ENCODE measurements at places on chromosomes 5 and 9.

GRCh38 chr5:154513669-154514084 lies 35.6 kb upstream of the HAND1 start:
- DNase-seq, result no peak

- DNase-seq, result no peak
Observed at GRCh38 chr5:121851643-121852574, at the start of gene FTMT. FTMT (plus strand) TSS chr5:121851882; CDS start chr5:121851964, 82 bp downstream.

GRCh38 chr5:124519396-124519795 lies 227.0 kb downstream of the ZNF608 start:
- DNase-seq, result no peak

GRCh38 chr5:74116266-74116665 lies 490.3 kb downstream of the ARHGEF28 start:
- DNase-seq, result no peak

DNA sequence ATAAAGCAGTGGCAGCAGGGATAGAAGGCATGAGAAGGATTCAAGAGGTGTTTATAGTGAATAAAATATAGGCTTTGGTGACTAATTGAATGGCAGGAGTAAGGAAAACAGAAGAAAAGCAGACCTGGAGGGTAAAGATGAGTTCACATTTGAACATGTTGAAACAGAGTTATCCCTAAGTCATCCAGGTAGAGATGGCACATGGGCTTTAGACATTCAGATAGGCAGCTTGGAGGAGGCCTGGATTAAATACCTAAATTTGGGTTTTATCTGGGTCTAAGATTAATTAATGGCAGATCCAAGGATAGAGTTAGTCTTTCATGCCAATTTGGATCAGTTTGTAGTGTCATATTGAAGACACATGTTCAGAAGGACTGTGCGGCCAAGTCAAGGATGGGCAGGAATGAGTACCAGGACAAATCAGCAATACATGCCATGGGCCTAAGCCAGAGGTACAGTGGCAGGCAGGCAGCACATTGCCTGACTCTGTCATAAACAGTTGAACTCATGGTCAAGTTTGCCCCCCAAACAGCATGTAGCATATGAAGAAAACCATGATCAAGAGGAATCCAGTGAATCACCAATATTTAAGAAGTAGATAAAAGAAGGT lies 115.5 kb upstream of the SLC12A2 start:
- no peak for DNase-seq

GRCh38 chr5:122105909-122106308 lies 23.4 kb upstream of the ZNF474 start:
- DNase-seq, result no peak

GRCh38 chr5:17081142-17081541 lies 136.3 kb upstream of the BASP1 start:
- DNase-seq, result no peak

DNA sequence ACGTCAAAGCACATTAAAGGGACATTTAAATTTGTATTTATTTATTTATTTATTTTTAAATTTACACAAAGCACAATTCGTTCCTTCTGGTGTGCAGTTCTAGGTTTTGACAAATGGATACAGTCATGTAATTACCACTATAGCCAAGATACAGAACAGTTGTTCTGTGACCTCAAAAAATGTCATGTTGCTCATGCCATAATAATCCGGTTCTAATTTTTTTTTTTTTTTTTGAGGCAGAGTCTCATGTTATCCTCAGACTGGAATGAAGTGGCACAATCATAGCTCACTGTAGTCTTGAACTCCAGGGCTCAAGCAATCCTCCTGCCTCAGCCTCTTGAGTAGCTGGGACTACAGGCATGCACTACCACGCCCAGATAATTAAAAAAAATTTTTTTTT lies 7.8 kb downstream of the IGFBPL1 start:
- no peak for DNase-seq

DNA sequence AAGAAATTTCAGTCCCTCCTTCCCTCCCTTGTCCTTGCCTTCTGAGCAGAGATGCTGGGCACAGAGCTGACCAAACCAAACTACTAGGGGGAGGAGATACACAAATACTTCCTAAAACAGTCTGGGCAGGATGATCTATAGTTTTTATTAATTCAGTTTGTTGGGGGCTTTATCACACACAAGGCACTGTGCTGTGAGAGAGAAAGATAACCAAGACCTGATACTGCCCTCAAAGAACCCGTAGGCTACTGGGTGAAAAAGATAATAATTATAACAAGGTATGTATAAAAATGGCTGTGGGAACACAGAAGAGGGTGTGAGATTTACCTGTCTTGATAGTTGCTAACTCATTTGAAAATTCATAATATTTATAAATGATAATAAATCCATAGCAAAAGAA lies 354.7 kb downstream of the NDUFS4 start:
- DNase-seq, result no peak

GRCh38 chr5:54656261-54656728 lies 138.7 kb downstream of the SNX18 start:
- DNase-seq, result no peak

- DNase-seq, result no peak
Observed at GRCh38 chr5:122435234-122435633, 123.2 kb downstream of the SNCAIP start.

DNA sequence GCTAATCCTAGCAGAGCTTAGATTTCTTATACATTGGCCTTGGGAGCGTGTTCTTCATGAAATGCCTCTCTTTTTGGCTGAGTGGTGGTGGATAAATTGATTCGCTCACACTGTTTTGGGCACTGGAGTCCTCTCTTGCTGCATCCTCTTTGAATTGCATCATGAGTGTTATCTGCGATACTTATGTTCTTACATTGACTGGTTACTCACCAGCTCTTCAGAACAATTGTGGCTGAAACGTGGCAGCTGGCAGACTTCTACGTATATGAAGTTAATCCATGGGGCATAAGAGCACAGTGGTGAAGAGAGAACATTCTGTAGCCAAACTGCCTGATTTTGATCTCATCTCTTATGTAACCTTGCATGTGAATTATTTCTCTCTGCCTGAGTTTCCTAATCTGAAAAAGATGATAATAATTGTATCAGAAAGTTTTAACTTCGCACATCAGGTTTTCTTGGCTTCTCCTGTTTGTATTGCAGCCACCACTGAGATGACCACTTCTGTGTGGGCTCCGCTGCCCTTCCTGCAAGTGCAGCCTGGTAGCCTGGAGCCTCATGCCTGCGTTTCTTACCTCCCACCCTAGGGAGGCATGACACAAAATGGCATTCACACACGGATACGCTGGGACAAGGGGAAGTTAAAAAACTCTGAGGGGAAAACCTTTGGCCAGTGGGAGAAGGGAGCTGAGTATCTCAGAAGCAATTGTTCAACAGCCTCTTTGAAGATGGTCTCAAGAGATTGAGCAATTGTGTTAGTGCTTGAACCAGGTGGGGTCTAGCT lies 295.2 kb downstream of the ARHGAP26 start:
- no peak for DNase-seq

GRCh38 chr9:127012250-127012649 lies 97.7 kb downstream of the RALGPS1 start:
- no peak for DNase-seq

GRCh38 chr9:34555500-34555899 lies 32.7 kb upstream of the ENHO start:
- no peak for DNase-seq

- no peak for DNase-seq
Observed at GRCh38 chr9:11577522-11577921, 964.7 kb upstream of the PTPRD start.

Data from large intestine (tissue), 12 donors.